ENCODE measurements at places on chromosomes 3 and 15. TPM values are rescaled to one million over a fixed set of nuclear protein-coding genes. Genes with fewer than 3 reads are reported as not detected.

Gene GP9
- polyA plus RNA-seq = 2.7 TPM

Gene HIGD2B
- polyA plus RNA-seq = not detected

DNA sequence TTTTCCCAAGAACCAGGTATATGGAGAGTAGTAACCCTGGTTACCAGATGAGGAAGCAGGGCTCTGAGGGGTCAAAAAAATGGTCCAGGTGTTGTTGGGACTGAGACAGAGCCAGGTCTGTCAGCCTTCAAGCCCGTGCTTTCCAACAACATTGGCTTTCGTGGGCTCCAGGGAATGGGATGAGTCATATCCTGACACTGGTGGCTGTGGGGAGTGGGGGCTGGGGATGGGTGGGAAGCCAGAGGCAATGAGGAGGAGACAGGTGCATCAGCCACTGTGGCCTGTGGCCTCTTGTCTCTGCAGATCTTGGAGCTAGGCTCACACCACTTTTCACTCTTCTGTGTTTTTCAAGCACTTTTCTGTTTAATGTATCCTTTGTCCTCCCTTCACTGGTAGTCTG lies 38.2 kb downstream of the CORO2B start:
- H3K4me1 ChIP-seq = peaks cover 11% of the 10 kb centered on the region
- H3K27me3 ChIP-seq = no peaks in the 10 kb centered on the region
- H3K36me3 ChIP-seq = no peaks in the 10 kb centered on the region
- H3K4me3 ChIP-seq = no peak overlapping the region
- H3K27ac ChIP-seq = no peak overlapping the region
- DNase-seq = no peak

GRCh38 chr15:75620058-75620820 lies 5.3 kb downstream of the SNUPN start:
- H3K4me1 ChIP-seq = peaks cover 22% of the 10 kb centered on the region
- peaks cover 43% of the 10 kb centered on the region for H3K36me3 ChIP-seq
- H3K27ac ChIP-seq = peak overlapping the region; percentile 57
- no peaks in the 10 kb centered on the region for H3K27me3 ChIP-seq

DNA sequence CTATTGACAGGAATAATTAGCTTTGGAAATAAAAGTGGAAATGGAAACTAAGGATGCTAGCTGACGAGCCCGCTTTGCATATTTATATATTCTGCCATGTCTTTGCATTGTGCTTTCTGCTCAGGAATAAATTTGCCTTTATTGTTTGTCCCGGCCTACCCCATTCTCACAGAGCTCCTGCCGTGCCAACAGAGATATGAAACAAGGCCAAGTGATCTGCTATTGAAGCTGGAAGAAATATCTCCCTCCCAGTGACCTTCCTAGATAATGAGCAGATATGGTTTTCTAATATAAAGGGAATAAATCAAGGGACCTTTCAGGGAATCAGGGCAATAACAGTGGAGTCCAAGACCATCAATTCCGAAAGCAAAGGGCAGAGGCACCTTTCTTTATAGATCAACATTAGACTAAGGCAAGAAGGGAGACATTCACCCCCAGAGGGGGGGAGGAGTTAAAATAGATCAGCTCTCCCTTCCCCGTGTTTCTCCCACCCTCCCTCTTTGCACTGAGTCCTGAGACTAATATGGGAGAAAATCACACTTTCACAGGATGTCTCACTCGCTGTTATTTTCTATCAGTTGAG lies 664.6 kb downstream of the AGBL1 start:
- H3K36me3 ChIP-seq = no peaks in the 10 kb centered on the region
- H3K27me3 ChIP-seq = no peaks in the 10 kb centered on the region
- no peaks in the 10 kb centered on the region for H3K4me1 ChIP-seq
- no peak overlapping the region for H3K4me3 ChIP-seq
- no peak for DNase-seq
